ENCODE measurements at places on chromosomes 5 and 9. TPM values are rescaled to one million over a fixed set of nuclear protein-coding genes. Genes with fewer than 3 reads are reported as not detected.

The PCDHB10 gene
- total RNA-seq: 0.07 TPM

The TAS2R1 gene
- total RNA-seq: not detected

The CCNG1 gene
- total RNA-seq: 71.2 TPM

The CDH18 gene
- not detected for total RNA-seq

The FAM53C gene
- total RNA-seq: 24.9 TPM

The PCDHGA3 gene
- 0.51 TPM for total RNA-seq

The GABRA6 gene
- not detected for total RNA-seq

The FGD3 gene
- total RNA-seq: 61.9 TPM

The ASB6 gene
- total RNA-seq: 20.1 TPM

The PCDHGC5 gene
- 0.24 TPM for total RNA-seq

The CORO2A gene
- 0.78 TPM for total RNA-seq

The IRX1 gene
- not detected for total RNA-seq

The SH3GL2 gene
- total RNA-seq: not detected

The SMIM27 gene
- total RNA-seq: 15.9 TPM

The TMEM245 gene
- 20.6 TPM for total RNA-seq

The SLC6A19 gene
- total RNA-seq: not detected

The RNF44 gene
- total RNA-seq: 78.6 TPM

The SLC45A2 gene
- not detected for total RNA-seq

The PTPRD gene
- 0.24 TPM for total RNA-seq

The CDKN2B-AS1 gene
- 1.4 TPM for total RNA-seq

The BHMT gene
- total RNA-seq: not detected

The FPGS gene
- 105 TPM for total RNA-seq

The OBP2B gene
- not detected for total RNA-seq

The SLC34A3 gene
- not detected for total RNA-seq

The NSG2 gene
- not detected for total RNA-seq

The DDX46 gene
- 68.8 TPM for total RNA-seq

The ADRA1B gene
- 0.53 TPM for total RNA-seq

The ZCCHC10 gene
- 32.6 TPM for total RNA-seq

The FOXI1 gene
- not detected for total RNA-seq

The UGT3A1 gene
- total RNA-seq: not detected

The PAEP gene
- not detected for total RNA-seq

The PFN3 gene
- total RNA-seq: not detected

The DAB2 gene
- not detected for total RNA-seq

The CFAP77 gene
- not detected for total RNA-seq

The CDKN2B gene
- total RNA-seq: 0.38 TPM

The C5orf58 gene
- total RNA-seq: not detected

The LECT2 gene
- total RNA-seq: not detected

The RBM18 gene
- total RNA-seq: 15.3 TPM

The SLC36A2 gene
- total RNA-seq: not detected

The ELOVL7 gene
- 0.32 TPM for total RNA-seq

The SPRY4 gene
- total RNA-seq: not detected

The SUSD3 gene
- 9.1 TPM for total RNA-seq

The NR2F1-AS1 gene
- total RNA-seq: 0.15 TPM

The TIMD4 gene
- not detected for total RNA-seq

The GOLGA2 gene
- total RNA-seq: 53.5 TPM

The CRHBP gene
- total RNA-seq: not detected

The PDGFRB gene
- total RNA-seq: 1.8 TPM

The ENHO gene
- total RNA-seq: not detected

The SPINK6 gene
- total RNA-seq: not detected

The SGCD gene
- total RNA-seq: not detected

The RASEF gene
- not detected for total RNA-seq

The BARHL1 gene
- not detected for total RNA-seq

The ZFP2 gene
- total RNA-seq: 0.44 TPM

The SV2C gene
- not detected for total RNA-seq

The SPATA6L gene
- total RNA-seq: not detected

The RLN2 gene
- total RNA-seq: 1.8 TPM

The SMIM33 gene
- total RNA-seq: not detected
